Stimulated activated CD8-positive, alpha-beta memory T cell treated with anti-CD3 and anti-CD28 coated beads, Interleukin-2, amount 100 ng/mL, for 1 hour (primary cell): ENCODE measurements at places on chromosomes 16 and 17.

DNA sequence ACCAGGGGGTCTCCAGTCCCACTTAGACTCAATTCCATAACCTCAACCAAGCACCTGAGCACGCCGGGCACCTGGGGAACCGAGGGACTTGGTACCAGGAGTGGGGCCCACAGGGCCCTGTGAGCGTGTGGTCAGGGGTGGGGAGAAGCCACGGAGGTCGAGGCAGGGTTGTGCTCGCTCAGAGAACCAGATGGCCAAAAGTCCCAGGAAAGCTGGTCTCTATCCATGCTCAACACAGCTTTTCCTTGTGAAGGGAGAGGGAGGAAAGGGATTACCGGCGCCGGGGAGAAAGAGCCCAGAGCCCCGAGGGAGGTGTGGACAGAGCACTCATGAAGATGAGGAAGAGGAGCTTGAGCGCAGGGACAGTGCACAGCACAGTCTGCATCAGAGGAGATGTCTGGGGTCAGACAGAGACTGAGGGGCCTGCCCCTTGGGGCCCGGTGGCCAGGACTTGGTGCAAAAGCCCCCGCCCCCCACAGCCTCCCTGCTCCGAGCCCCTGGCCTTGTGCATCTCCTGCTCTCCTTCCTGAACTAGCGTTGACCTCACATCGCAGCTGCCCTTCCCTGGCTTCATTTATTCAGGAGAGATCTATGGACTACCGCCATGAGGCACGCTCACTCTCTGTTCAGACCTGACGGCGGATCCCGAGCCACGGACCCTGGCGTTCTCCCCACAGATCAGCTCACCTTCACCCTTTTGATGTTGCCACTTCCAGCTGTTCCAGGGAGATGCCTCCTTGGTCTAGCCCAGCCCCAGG is 355.4 kb upstream of the TNRC6C start:
- no peak for DNase-seq

DNA sequence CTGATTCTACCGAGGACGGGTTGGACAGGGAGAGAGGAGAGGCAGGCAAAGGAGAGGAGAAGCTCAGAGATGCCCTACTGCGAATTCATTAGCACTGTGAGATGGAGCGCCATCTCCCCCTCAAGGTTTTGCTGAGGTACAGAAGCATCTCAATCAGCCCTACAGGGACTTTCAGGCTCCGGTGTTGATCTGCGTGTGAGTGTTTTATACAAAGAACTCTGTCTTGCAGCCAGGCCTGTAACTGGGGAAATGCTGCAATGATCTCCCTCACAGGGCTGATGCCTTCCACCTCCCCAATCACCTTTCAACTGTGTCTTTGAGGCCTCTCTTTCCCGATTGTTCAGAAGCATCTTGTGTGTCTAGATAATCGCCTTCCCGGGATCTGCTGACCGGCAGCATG is 74.8 kb downstream of the IRX6 start:
- no peak for DNase-seq

DNA sequence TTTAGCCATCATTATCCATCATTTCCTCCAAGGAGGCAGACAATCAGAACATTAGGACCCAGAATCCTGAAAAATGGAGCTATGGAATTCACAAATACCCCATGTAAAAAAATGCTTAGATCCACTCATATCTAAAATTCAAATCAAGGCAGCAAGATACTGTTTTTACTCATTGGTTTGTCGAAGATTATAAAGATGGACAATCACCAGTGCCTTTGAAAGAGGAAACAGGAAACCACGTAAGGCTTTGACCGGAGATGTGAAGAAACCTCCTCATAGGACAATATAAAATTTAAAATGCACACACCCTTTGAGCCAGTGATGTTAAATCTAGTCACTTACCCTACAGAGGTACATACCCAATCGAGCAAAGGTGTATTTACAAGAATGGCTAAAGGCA is 130.0 kb downstream of the XYLT1 start:
- DNase-seq: no peak

GRCh38 chr16:10383626-10384025 is 2.2 kb upstream of the ATF7IP2 start:
- no peak for DNase-seq

- DNase-seq: no peak
Measured at GRCh38 chr16:54128629-54129234, 157.9 kb downstream of the IRX3 start.

DNA sequence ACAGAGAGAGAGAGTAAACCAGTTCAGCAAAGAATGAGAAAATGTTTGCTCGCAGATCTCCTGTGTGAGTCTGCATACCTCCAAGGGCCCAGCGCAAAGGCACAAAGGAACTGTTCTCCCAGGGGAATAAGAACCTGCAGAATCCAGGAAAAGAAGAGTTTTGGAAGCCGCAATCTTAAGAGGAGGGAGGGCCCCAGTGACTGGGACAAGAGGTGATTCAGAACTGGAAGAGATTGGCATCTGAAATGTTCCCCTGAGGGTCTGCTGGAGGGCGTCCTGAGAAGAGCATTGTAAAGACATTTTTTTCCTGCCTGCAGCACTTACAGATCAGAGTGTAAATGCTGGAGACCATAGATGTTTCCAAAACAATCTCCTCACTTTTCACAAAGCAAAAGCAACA is 6.1 kb downstream of the ATMIN start:
- DNase-seq: no peak

GRCh38 chr17:65277576-65277975 is 140.4 kb downstream of the RGS9 start:
- no peak for DNase-seq

DNA sequence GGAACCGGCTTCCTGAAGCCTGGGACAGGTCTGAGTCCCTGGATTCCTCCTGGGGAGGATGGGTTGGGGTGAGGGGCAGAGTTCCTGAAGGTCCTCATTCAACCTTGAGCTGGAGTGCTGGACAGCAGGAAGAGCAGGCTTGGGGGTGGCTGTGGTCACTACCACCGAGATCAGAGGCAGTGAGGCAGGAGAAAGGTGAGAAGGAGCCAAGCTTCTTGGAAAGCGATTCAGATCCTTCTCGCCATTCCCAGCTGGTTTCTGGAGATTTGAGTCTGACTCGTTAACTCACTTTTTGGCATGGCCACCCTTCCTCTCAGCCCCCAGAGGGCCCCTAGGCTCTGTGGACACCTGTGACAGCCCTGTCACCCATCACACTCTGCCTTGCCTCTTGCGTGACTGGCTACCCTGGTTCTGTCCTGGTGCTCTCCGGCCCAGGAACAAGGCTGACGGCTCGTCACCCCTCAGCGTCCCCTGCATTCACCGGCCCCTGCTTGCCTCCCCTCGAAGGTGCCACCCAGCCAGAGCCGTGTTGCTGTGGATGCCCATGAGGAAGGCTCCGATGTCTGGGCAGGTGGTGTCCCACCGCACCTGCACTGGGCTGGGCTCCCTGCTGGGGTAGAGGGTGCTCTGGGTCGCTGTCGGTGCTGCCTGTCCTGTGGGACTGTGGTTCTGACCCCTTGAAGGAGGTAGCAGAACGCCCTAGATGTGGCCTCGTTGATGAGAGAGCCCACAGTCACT is 9.7 kb upstream of the TIMP2 start:
- no peak for DNase-seq

DNA sequence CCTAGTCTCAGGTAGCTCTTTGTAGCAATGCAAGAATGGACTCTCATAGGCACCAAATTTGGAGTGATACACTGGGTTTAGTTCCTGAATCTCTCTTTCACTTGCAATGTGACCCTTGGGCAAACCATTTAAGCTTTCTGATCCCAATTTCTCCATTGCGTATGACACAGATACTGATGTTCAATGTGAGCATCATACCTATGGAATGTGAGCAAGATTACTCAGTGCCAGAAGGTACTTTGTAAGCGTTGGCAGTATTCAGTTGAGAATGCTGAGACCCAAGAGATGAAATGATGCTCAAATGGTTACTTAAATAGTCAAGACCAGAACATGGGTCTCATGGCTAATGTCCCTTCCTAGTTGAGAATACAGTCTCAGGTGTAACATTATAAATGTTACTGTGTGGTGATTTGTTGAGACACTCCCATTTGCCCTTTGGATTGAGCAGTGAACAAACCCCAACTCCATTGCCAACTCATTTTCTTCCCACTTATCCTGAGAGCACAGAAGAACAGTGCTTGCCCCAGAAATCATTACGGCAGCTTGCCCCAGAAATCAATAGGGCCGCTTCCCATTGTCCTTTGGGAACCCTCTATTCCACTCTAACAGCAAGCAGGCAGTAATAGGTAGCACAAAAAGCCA is 134.1 kb downstream of the SOX9 start:
- no peak for DNase-seq

DNA sequence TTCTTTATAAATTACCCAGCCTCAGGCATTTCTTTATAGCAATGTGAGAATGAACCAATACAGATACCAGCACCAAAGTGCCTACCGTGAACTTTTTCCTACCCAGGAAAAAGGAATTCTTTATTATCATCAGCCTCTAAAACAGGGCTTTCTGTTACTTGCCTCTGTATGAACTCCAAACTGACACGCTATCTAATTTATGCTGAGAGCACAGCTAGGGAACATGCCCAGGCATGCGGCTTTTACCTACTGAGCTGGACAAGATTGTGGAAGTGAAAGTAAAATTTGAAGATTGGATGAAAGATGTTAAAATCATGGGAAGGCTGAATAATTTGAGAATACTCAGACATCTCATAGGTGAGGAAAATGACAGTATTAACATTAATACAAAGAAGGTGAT is 24.4 kb upstream of the ADCY9 start:
- no peak for DNase-seq

DNA sequence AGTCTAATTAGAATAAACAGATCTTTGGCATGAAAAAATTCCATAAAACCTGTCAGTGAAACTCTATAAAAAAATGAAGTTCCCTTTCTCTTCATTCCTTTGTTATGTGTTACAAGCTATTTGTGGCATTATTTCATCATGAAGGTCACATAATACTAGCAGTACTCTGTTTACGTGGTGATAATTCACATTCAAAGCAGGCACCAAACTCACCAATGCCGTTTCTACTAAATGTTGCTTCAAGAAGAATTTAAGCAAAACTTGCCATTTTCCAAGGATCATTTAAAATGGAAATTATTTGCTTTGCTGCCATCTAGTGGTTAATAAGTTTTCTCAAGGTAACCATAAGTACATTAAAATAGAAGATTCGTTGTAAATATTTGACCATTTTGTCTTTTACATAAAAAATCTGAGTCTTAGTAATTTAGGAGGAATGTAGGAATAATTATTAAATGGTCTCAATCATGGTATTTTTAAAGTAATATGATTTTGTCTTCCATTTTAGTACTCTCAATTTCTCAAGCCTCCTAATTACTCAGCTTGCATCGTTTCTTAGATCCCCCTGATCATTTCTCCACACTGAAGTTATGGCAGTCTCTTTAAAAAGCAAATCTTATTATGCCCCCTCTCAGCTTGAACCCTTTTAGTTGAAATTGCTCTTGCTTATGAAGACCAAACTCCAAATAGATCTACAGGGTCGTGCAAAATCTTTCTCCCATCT is 80.8 kb downstream of the OMG start:
- DNase-seq: no peak

- DNase-seq: no peak
Measured at GRCh38 chr16:51306116-51306515, 155.0 kb upstream of the SALL1 start.

DNA sequence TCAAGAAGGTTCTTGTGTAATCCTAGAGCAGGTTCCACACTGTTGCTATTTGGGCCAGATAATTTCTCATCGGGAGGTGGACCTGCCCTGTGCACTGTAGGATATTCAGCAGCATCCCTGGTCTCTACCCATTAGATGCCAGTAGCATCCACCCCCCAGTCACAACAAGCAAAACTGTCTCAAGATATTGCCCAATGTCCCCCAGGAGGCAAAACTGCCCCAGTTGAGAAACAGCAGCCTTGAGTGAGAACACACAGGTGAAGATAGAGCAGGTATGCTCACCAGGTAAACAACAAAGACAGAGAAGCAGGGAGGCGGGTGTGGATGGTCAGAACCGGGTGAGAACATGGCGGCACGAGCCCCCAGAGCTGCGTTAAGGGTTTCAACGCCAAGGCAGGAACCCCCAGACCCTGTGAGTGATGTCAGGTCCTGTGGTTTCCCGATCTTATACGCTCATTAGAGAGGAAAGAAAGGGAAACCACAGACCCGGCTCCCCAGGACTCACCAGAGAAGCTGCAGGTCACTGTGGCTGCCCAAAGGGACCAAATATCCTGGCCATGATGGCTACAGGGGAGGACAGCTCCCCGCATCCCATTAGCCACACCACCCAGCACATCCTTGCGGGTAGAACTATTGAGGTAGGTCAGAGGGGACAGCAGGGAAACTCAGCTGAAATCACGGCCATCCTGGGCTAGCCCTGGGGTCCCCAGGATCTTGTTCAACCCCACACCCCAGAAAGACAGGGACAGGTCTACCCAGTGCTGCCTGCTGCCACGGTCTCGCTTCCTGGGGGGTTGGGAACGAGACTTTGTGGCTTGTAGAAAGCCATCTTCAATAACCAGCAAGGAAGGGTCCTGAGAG is 21.2 kb downstream of the CDC42EP4 start:
- no peak for DNase-seq

DNA sequence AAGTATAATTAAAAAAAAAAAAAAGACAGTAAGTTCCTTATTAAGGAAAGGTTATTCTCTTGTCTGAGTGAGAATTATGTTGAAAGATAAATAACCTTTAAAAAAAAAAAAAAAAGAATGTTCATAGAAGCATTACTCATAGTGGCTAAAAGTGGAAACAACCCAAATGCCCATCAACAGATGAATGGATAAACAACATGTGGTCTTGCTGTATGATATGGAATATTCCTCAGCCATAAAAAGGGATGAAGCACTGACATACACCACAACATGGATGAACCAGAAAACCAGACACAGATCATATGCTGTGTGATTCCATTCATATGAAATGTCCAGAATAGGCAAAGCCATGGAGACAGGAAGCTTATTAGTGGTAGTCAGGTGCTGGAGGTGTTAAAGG is 9.2 kb upstream of the CCNF start:
- DNase-seq: no peak

DNA sequence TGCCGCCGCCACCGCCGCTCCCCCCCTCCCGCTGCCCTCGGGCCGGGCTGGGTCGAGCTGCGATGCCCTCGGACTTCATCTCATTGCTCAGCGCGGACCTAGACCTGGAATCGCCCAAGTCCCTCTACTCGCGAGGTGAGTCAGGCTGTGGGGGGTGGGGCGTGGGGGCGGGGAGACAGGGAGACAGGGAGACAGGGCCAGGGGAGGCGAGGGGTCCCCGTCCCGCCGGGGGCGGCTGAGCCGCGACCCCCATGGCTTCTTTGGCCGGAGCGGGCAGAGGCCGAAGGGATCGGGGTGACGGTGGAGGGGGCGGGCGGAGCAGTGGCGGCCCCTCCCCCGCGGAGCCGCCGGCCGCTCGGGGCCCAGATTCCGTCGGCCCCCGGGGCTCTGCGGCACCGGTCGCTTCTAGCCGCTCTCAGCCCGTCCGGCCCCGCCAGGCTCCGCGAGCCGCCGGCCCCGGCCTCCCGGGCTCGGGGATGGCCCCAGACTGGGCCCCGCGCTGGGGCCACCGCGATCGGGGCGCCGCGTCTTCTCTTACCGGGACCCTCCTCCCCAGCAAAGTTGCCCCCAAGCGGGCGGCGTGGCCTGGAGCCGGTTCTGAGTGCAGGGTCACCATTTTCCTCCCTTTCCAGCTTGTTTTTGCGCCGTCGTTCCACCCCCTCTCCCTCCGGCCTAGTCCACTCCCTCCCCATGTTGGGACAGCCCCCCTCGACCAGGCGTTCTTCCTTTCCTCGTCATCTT is 644 bp downstream of the NFAT5 start:
- DNase-seq: no peak

- DNase-seq: no peak
Measured at GRCh38 chr17:81839301-81839700, 4.5 kb upstream of the PPP1R27 start.

- DNase-seq: no peak
Measured at GRCh38 chr17:2957631-2958286, 105.6 kb downstream of the OR1D5 start.
